Activated CD8-positive, alpha-beta memory T cell treated with anti-CD3 and anti-CD28 coated beads, Interleukin-2, amount 50 U/mL, for 4 hours (primary cell): ENCODE measurements at places on chromosomes 6 and 20.

DNA sequence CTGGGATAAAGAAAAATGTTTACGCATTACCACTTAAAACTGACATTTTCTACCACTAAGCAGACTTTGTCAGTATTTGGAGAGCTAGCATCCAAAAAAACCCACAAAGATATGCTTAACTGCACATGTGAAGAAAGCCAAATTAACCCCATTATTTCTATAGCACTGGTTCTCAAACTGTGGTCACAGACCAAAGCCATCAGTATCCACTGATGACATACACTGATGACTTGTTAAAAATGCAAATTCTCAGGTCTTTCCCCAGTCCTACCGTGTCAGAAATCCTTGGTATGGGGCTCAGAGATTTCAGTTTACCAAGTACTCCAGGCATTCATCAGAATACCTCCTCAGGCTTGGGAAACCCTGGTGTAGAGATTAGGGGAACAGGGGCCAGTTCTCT is 230.2 kb downstream of the PTPRK start:
- DNase-seq, result no peak

DNA sequence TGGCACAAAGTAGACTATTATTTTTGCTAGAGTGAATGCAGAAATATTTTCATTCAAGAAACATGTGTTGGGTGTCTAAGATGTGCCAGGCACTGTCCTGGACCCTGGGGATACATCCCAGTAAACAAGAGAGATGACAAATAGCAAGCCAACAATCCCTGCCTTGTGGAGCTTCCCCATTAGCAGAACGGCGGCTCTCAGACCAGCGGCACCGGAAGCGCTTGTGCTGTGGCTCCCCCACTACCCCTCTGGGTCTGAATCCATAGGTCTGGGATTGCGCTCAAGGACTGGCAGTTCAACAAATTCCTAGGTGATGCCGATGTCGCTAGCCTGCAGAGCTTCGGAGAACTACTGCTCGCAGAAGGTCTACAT is 98.5 kb upstream of the AGPAT4 start:
- DNase-seq, result no peak

- no peak for DNase-seq
Observed at GRCh38 chr6:26215585-26216358, 128.5 kb downstream of the HFE start.

- no peak for DNase-seq
Observed at GRCh38 chr6:126376682-126377081, 36.8 kb downstream of the CENPW start.

GRCh38 chr6:150490586-150490985 is 109.1 kb upstream of the PLEKHG1 start:
- DNase-seq, result no peak

DNA sequence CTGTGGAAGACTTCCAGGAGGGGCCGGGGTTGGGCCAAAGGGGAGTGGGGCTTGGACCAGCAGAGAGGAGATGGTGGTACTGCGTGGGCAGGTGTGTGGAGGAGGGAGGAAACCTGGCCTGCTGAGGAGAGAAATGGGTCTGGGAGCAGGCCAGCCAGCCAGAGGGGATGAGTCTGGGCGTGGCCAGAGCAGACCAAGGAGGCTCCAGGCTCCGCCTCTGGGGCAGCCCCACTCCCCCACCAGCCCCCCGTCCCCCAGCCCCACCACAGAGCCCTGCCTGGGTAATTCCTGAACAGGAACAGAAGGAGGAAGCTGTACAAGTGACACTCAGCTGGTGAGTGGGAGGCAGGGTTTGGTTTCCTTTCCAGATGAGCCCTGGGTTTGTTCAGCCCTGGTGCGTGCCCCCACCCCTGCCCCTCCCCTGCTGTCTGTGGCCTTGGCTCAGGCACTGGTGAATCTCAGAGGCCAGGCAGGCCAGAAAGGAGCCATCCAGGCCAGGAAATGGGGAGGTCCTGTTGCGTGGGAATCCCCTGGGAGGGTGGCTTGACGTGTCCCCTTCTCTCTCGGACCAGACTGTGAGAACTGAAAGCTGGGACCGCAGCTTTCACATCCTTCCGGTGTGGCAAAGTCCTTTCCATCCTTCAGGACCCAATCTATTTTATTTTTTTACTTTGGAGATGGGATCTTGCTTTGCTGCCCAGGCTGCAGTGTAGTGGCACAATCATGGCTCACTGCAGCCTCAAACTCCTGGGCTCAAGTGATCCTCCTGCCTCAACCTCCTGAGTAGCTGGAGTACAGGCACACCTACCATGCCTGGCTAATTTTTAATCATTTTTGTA is 9.4 kb upstream of the SRC start:
- peak; percentile 31 for DNase-seq

GRCh38 chr20:41101660-41102059 is 35.7 kb upstream of the PLCG1 start:
- DNase-seq, result no peak

- DNase-seq, result no peak
Observed at GRCh38 chr6:44529146-44529905, 141.8 kb downstream of the CDC5L start.

GRCh38 chr6:85726206-85726605 is 83.5 kb upstream of the SYNCRIP start:
- DNase-seq, result no peak

DNA sequence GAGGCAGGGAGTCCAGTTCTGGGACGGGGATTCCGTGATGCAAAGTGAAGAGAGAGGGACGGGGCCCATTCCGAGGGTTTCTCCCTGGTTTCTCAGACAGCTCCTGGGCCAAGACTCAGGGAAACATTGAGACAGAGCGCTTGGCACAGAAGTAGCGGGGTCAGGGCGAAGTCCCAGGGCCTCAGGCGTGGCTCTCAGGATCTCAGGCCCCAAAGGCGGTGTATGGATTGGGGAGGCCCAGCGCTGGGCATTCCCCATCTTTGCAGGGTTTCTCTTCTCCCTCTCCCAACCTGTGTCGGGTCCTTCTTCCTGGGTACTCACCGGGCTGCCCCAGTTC is 35.9 kb upstream of the HLA-G start:
- no peak for DNase-seq

DNA sequence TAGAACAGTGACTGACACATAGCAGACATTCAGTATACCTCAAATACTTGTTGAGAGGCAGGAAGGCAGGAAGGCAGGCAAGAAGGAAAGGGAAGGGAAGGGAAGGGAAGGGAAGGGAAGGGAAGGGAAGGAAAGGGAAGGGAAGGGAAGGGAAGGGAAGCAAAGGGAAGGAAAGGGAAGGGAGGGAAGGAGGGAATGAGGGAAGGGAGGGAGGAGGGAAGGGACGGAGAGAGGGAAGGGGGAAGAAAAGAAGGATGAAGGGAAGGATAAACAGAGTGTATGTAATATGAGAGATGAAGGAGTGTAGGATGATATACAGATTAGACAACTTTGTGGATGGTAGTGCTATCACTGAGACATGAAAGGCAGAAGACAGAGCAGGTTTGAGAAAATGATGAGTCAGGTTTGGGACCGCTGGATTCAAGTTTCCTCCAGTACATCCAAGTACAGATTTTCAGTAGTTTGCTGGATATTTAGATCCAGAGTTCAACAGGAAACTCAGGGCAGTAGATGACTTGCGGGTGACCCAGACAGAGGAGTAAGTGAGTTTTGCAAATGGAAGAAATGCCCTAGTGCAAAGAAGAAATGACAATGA is 85.9 kb downstream of the MAFB start:
- no peak for DNase-seq

DNA sequence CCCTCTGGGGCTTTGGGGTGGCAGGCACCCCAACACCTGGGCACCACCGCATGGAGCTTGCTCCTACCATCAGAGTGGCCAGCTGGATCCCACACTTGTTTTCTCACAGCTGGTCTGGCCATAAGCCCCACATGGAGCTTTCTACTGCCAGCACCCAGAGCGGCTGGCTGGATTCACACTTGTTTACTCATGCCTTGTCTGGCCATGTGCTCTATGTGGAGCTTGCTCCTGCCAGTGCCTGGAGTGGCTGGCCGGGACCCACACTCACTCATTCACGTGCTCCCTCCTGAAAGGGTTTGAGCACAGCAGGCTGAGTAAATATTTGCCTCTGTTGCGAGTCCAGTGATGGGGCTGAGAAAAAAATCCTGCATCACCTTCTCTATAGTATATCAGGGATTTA is 487.0 kb downstream of the CD109 start:
- DNase-seq, result no peak

GRCh38 chr20:11020712-11021111 is 346.9 kb upstream of the JAG1 start:
- no peak for DNase-seq

GRCh38 chr6:35248300-35248699 is 11.2 kb upstream of the ZNF76 start:
- DNase-seq, result no peak

GRCh38 chr6:31797588-31797987 is 2.0 kb upstream of the VARS1 start:
- no peak for DNase-seq

- DNase-seq, result no peak
Observed at GRCh38 chr6:49668083-49668511, 31.5 kb upstream of the RHAG start.

DNA sequence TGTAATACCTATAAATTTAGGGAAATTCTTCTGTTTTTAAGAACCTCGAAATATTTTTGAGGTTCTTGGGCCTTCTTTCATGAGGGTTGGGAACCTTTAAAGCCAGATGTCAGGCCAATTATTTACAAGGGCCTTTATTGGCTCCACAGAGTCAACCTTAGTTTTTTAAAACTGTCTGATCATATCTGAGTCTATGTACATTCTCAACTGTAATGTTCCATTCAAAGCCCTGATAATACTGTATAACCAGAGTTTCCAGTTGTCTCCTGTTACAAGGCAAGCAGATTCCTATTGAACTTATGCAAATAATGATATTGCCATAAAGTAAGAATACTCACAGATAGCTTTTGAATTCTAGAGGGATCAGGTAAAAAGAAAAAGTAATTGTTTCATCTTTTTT is 545.5 kb downstream of the EPM2A start:
- no peak for DNase-seq

GRCh38 chr20:38157635-38158495 is 7.2 kb downstream of the TGM2 start:
- DNase-seq, result no peak

GRCh38 chr6:149114167-149114566 is 203.3 kb upstream of the TAB2 start:
- DNase-seq, result no peak

GRCh38 chr6:11917951-11918738 is 94.0 kb upstream of the HIVEP1 start:
- no peak for DNase-seq

DNA sequence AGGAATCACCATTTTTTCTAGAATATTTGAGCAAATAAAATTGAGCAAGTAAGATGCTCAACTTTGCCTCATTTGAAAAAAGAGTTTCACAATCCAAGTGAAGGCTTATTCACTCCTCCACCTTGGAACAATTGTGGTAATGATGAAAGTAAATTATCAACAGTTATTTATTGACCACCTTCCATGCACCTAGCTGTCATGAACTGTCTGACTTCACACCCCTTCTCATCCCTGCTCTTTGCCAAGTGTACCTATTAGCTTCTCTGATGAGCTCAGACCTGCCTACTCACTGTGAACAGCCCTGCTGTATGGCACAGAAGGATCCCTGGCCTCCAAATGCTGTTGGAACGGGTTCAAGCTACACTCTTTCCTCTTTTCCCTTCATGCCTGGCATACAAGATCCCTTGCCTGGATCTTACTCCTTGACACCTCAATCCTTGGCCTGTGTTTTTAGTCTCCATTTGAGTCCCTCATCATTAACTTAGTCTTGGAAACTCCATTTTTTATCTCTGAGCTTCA is 99.0 kb upstream of the PREP start:
- DNase-seq, result no peak

DNA sequence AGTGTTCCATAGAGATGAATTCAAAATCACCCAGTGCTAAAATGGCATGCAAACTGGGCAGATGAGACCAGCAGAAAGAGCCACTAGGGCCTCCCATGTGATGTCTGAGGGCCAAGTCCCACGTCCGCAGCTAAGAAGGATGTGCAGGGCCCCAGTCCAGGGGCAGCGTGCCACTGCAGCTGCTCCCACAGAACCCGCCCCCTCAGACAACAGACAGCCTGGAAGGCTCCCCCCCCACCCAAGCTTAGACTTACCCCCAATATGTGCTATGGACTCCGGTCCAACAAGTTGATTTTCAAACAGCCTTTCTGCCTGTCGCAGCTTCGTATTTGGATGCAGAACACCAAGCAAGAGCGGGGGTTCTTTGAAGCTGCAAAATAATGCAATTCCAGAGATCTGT is 14.0 kb downstream of the APMAP start:
- no peak for DNase-seq

GRCh38 chr6:93272211-93272610 is 147.1 kb downstream of the EPHA7 start:
- no peak for DNase-seq

DNA sequence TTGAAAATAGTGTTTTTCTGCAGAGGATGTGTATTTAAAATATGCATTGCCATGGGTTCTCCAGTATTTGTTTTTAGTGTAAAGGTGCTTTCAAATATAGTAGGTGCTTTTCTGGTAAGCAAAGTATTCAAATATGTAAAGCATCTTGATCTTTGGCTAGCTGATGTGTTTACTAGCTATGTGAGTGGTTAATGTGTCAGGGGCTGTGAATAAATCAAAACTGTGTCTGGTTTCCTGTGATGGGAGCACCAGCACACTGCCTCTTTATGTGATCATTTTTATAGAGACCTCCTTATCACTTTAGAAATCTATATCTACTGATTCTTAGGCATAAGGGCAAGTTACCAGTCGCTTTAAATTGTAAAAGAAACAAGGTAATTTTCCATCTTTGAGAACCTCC is 388.9 kb upstream of the MAN1A1 start:
- no peak for DNase-seq

DNA sequence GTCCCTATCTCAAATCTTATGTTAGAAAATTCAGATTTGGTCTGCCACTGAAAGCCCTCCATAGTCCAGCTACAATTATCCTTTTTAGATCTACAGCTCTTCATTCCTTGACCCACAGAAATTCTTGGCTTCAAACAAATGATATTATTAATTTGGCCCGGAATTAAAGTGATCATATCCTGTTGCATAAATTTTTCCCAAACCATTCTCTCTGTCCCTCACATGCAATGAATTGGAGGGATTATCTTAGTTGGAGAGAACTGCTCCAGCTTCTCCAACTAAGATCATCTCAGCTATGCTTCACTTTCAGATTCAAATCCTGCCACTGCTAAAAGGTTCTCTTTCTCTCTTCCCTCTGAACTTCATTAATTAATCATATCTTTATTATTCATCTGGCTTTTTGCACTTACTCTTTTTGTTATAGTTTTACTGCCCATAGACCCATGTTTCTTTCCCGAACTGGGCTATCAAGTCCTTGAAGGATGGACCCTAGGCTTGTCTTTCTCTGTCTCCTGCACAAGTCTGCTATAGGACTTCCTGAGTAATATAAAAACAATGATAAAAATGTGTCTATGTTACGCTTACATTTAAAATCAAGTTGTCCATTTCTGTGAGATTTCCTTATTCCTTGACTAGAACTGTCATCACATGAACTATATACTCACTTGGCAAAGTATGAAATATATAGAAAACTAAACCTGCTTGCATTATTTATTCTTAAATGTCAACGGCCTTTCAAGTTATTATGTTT is 493.9 kb upstream of the MARCKS start:
- DNase-seq, result no peak

- DNase-seq, result no peak
Observed at GRCh38 chr6:165661664-165662025, 1.4 kb downstream of the PDE10A start.

GRCh38 chr6:26267083-26267589 is 97.9 kb upstream of the BTN3A2 start:
- no peak for DNase-seq
